ENCODE measurements at places on chromosomes 3 and 15. TPM values are rescaled to one million over a fixed set of nuclear protein-coding genes. Genes with fewer than 3 reads are reported as not detected.

DNA sequence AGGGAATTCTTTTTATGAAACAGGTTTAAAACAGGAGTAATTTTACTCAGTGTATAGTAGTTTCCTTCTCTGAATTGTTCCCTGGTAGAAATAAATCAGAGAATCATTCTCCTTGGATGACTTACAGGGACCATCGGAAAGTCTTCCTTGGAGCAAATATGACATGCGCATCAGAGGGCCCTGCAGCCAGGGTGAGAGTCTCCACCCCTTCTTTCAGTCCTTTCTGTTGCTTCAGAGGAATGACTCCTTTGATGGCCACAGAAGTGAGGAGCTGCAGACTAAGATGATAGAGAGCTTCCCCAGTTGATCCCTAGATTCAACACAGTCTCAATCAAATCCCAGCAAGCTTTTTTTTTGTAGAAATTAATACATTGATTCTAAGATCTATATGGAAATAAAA, 294.8 kb upstream of the UMPS start:
- DNase-seq = no peak

DNA sequence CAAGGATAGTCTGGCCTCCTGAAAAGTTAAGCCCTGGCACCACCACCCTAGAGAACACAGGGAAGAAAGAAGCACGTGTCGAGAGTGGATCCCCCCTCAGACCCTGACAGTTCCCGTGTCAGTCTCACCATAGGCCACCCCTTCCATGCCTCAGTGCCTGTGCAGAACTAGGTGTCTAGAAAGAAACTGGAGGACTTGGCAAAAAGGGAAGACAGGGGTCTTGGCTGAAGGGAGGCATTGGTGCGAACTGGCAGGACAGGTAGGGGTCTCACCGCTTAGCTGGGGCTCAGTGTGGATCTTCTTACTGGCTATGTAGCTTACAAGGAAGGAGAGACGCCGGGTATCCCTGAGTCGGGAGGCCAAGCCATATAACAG, 518 bp downstream of the QARS1 start:
- DNase-seq = no peak

- DNase-seq = no peak
These were observed 20.0 kb upstream of the CHD2 start for GRCh38 chr15:92879949-92880725.

DNA sequence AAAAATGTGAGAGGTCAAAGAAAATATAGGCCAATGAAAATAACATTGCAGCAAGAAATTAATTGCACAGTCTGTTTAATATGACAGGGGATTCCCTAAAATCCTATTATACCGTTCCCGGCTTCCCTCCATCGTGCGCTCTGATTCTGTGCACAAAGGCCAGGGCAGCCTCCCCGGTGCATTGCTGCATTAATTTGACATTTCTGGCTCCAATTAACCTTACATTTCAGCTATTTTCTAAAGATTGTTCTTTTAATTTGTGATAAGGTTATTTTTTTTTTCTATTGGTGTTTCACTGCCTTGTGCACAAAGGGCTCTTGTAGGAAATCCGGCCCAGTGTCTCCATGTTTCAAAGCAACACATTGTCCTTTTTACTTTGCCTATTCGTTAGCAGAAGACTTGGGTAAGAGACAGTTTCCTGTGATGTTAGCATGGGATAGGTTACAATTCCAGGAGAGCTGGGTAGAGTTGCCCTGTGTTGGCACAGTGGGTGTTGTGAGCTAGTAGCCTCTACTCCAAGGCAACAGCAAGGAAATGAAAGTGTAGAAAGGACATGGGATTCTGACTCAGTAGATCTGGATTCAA, 257.3 kb upstream of the IGF1R start:
- DNase-seq = no peak

GRCh38 chr3:142802891-142803290, 79.1 kb downstream of the TRPC1 start:
- DNase-seq = no peak

Gene IL17RD
- total RNA-seq = 18.9 TPM

DNA sequence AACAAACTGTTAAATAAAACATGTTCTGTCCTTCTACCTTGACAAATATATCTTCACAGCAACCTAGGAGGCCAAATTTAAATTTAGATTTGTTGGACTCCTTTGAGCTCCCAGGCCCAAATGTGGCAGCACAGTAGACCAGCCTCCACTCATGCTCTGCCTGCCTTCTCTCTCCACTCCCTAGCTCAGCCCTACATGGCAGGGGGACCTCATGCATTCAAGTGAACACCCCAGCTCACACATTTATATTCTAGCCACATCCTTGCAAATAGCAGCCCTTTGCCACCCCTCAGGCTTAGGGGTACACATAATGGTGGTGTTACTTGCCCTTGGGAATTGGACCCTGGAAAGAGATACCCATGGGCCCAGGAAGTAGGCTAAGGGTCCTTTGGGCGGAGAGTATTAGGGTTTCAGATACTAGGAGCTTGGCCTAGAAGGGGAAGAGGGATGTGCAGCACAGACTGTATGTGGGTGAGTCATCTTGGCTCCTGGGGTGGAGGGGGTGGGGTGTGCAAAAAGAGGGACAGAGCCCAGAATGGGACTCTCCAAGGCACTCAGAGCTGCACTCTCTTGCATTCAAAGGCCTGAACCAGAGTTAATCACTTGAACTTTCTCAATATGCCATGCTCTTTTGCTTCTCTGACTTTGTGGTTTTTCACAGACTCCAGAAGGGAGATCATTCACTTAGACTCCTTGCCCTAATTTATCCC, 268.4 kb upstream of the ROPN1 start:
- peak; percentile 84 for DNase-seq

DNA sequence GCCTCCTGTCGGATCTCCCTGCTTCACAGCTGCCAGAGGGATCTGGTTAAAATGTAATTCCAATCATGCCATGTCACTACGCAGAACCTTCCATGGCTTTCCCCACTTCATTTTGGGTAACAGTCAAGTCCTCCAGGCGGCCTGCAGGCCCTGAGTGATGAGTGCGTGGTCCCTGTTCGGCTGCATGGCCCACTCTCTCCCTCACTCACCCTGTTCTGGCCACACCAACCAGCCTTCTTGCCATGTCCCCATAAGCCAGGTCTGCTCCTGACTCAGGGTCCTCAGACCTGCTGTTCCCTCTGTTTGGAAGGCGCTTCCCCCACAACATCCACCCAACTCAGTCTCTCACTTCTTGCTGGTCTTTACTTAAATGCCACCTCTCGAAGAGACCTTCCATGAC, 41.6 kb upstream of the LINGO1 start:
- no peak for DNase-seq

Gene SLC38A3
- total RNA-seq = 1.6 TPM

- DNase-seq = no peak
These were observed 599.4 kb downstream of the ZIC1 start for GRCh38 chr3:148008591-148008990.

Gene ZNF620
- total RNA-seq = 6.9 TPM

- no peak for DNase-seq
These were observed 7.3 kb downstream of the MYLK start for GRCh38 chr3:123876858-123877257.

- DNase-seq = no peak
These were observed 235.7 kb downstream of the SATB1 start for GRCh38 chr3:18189282-18190050.

Gene CCDC80
- total RNA-seq = 57.5 TPM

Gene C3orf49
- total RNA-seq = not detected

Gene LDHAL6B
- total RNA-seq = not detected

DNA sequence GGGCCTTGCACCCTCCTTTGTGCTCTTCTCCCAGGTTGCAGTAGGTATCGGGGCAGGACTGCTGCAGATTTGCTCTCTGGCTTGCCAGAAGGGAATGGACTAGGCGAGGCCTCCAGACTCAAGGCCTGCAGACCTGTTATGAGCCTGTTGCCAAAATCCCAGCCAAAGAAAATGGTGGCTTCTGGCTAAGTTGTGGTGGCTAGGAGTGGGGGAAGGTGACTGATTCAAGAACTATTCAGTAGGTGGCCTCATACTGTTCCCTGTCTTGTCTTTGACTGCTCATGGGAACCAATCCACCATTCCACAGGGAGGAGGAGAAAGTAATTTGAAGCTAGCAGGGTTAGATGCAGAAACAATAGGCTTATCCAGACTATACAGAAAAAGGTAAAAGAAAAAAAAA, 380.4 kb upstream of the PROK2 start:
- no peak for DNase-seq

DNA sequence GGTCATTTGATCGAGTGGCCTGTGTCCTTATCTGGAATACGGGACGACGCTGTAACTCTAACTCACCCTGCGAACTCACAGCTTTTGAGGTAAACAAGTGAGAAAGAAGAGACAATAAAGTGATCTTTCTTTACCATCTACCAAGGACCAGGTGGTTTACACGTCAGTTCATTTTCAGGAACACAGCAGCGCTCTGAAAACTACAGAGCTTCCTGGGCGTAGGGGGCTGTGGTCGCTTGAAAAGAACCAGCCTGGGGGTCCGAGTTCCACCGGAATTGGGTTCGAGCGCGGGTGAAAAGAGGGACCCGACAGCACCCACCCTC, 357 bp downstream of the KIAA1143 start:
- DNase-seq = no peak

GRCh38 chr3:136630915-136631314, 121.3 kb downstream of the STAG1 start:
- DNase-seq = no peak

DNA sequence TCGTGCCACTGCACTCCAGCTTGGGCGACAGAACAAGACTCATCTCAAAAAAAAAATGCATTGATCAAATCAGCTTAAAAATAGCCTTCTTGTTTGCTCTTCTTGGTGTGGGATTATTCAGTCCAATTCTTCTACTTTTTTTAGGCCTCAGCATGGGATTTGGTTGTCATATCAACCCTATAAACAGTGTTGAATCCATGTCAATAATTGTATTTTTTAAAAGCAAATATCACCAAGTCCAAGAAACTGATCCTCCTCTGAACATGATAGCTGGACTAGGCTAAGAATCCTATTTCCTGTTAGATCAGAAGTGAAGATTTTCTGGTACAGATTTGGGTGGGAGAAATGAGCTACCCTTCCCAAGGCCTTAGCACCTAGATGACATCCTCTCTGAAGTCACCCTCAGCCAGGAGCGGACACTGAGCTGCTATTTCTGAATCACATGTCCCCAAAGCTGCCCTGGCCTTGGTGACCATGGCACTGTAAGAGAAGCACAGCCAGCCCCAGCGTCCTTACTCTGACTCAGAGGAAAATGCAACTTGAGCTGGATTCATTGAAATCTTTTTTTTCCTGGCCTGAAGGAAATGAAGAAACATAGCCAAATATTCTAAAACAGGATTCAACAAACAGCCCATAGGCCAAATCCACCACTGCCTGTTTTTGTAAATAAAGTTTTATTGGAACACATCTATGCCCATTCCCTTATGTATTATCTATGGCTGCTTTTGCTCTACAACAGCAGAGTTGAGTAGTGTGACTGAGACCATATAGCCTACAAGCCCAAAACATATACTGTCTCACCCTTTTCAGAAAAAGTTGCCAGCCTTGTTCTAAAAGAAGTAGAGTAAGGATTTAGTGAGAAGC, 215.9 kb upstream of the CTDSPL start:
- DNase-seq = no peak

GRCh38 chr15:38708672-38709180, 144.1 kb upstream of the RASGRP1 start:
- no peak for DNase-seq

GRCh38 chr3:112672716-112673541, 32.0 kb upstream of the CCDC80 start:
- DNase-seq = no peak

DNA sequence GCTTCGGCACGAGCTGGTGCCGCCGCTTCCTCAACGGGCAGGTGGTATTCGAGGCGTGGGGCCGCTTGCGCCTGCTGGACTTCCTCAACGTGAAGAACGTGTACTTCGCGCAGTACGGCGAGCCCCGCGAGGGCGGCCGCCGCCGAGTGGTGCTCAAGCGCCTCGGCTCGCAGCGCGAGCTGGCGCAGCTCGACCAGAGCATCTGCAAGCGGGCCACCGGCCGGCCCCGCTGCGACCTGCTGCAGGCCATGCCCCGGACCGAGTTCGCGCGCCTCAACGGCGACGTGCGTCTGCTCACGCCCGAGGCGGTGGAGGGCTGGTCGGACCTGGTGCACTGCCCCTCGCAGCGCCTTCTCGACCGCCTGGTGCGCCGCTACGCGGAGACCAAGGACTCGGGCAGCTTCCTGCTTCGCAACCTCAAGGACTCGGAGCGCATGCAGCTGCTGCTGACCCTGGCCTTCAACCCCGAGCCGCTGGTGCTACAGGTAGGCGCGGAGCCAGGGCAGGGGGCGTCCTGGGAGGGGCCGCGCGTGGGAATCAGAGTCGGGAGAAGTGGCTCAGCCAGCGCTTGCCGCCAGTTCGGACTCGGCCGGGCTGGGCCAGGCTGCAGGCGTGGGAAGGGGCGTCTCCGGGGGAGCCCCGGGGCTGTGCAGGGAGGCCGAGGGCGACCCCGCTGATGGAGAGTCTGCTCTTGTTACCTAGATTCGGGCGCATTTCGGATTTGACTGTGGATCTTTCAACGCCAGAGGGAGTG, 1.1 kb downstream of the DIPK2A start:
- DNase-seq = peak; percentile 91

DNA sequence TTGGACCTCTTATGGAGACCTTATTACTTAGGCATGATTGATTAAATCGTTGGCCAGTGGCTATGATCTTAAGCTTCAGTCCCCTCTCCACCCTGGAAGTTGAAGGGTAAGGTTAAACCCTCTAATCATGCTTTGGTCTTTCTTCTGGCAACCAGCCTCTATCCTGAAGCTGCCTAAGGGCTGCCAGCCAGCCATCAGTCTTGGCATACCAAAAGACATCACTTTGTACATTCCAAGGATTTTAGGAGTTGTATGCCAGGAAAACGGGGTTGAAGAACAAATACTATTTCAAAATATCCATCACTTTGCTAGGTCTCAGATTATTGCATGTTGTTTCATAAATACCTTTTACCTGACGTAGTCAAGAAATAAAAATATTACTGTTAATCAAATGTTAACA, 28.9 kb downstream of the UBE2E2 start:
- no peak for DNase-seq

DNA sequence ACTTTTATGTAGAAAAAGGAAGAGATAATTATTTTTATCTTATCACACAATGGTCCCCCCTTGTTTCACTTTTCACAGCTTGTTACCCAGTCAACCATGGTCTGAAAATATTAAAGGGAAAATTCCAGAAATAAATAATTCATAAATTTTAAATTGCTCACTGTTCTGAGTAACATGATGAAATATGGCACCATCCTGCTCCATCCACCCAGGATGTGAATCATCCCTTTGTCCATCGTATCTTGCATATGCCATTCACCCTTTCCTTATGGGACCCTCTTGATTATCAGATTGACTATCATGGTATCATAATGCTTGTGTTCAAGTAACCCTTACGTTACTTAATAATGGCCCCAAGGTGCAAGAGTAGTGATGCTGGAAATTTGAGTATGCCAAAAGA, 43.7 kb downstream of the ANKRD28 start:
- no peak for DNase-seq

Gene CHAC1
- total RNA-seq = 4.7 TPM

Gene CLDN1
- 86.0 TPM for total RNA-seq

Gene GOLGA6A
- 0.06 TPM for total RNA-seq

Gene CFAP92
- 0.60 TPM for total RNA-seq

GRCh38 chr3:25040748-25041147, 387.3 kb upstream of the RARB start:
- DNase-seq = no peak

Gene DUOX2
- total RNA-seq = 0.28 TPM
